ENCODE measurements at places on chromosomes 5 and 9.

DNA sequence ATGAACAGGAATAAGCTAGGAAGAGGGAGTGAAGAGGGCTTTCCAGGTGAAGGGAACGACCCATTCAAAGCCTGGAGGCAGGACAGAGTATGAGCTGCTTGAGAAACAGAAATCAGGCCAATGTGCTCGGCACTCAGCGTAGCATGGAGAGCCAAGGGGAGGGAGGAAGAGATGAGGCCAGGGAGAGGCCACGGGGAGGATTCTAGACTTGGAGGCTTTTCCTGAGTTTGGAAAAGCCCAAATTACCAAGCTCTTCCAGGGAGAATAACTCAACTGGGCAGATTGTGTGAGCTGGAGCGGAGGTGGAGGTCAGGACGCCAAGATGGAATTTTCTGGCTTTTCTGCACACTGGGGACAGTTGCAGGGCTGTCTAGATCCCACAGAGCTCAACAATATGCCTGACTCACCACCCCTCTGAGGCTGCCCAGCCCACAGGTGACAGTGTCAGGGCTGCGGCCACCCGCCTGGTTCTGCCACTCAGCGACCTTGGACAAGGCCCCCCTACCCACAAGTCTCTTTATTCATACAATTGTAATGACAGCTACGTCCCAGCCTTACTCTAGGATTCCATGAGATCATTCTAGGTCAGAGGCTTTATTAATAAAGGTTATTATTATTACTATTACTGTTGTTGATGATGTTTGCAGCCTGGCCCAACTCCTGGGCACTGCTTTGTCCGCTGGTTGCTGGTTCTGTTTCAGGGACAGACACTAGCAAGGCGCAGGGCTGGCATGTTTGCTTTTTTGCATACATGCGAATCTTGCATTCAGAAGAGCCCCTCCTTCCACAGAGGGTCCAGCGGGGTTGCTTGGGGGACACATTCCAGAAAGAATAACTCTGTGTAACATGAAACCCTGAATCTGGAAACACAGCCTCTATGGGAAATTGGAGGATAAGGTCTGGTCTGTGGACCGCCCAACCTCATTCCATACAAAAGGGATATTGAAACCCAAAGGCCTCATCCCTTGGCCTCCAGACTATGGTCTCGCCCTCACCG is 9.4 kb upstream of the LMX1B start:
- DNase-seq, result no peak

DNA sequence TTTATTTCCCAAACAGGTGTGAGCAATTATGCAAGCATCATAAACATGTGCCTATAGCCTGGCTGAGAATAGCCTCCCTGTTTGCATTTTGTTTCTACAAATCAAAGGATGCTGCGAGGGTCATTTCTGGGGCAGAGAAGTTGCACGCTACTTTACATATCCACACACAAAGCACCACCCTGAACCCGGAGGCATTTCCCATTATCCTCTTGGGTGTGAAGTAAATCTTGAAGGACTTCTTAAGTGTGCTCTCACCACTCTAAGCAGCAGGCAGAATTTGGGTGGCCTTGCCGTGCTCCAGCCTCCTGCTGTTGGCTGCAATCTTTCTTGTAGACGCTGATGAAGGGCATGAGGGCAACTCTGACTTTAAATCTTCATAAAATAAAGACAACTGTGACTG is 124.0 kb upstream of the TLE4 start:
- DNase-seq, result no peak

GRCh38 chr5:15463231-15463980 is 36.6 kb upstream of the FBXL7 start:
- DNase-seq, result no peak

DNA sequence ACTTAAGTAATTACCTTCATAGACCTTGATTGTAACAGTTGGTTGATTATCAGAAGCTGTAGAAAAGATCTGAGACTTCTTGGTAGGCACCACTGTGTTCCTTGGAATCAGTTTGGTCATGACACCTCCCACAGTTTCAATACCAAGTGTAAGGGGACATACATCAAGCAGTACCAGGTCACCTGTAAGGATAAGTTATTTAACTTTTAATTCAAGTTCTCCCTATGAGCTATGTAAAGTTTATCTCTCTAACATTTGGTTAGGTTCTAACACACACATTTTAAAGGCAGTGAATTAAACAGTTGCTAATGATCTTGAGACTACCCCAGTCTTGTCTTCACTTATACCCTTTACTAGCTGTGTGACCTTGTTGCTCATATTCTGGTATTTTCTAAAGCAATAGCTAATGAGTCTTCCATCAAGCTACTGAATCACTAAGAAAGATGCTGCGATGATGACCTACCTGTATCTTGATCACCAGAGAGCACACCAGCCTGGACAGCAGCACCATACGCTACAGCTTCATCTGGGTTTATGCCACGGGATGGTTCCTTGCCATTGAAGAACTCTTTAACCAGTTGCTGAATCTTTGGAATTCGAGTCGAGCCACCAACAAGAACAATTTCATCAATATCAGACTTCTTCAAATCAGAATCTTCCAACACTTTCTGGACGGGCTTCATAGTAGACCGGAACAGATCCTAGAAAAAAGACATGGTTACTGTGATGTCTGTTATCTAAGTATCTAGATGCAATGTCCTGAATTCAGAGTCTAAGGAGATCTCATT is 2.8 kb downstream of the HSPA5 start:
- DNase-seq, result no peak

- no peak for DNase-seq
Observed at GRCh38 chr5:134445856-134446818, 34.5 kb upstream of the CDKN2AIPNL start.

- no peak for DNase-seq
Observed at GRCh38 chr9:111458139-111459009, 25.8 kb downstream of the ECPAS start.

- no peak for DNase-seq
Observed at GRCh38 chr9:127524373-127524772, 73.1 kb downstream of the LRSAM1 start.

DNA sequence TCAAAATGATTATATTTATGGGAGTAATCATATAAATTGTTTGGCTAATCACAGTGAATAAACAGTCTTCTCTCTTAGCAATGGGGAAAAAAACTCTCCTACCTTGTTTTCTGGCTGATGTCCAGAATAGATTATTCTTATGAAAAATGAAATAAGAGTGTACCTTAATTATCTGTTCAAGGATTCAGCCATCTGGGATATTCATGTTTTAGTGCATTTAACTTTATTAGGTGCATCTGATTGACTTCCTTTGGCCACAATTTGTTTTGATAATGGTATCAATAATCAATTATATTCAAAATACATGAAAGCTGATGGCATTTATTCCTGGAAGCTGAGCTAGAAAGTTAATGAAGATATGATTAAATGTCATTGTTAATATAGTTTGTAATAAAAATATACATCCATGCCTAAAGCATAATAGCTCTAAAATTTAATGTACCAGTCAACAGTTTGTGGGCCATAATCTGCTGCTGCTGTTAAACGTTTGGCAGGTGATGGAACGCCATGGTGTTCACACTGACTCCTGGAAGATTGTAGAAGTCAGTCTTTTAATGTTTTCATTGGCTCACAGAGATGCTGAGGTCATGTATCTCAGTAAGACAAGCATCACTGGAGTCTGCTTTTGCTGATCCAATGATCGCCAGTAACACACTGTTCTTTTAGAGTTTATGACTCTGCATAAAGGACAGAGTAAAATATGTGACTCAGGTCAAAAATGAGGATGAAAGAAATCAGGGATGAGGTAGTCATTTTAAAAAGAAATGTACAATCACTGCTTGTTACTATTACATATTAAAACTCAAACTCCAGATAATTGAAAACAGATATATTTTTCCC is 105.8 kb downstream of the ISL1 start:
- DNase-seq, result no peak

DNA sequence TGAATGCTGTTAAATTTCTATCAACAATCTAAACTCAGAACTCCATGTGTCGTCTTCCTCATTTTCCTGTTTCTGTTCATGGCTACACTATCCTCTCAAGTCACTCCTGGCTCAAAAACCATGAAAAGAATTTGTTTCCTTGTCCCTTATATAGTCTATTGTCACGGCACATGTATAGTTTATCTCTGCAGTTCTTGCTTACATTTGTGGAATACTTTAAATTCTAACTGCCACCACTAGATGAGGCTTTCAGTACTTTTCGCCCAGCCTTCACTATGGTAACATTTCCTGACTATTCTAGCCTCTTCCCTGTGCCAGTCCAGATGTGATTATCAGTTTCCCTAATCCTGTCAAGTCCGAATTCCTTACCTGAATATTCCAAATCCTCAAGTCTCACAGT is 34.6 kb downstream of the PKD2L2 start:
- no peak for DNase-seq

DNA sequence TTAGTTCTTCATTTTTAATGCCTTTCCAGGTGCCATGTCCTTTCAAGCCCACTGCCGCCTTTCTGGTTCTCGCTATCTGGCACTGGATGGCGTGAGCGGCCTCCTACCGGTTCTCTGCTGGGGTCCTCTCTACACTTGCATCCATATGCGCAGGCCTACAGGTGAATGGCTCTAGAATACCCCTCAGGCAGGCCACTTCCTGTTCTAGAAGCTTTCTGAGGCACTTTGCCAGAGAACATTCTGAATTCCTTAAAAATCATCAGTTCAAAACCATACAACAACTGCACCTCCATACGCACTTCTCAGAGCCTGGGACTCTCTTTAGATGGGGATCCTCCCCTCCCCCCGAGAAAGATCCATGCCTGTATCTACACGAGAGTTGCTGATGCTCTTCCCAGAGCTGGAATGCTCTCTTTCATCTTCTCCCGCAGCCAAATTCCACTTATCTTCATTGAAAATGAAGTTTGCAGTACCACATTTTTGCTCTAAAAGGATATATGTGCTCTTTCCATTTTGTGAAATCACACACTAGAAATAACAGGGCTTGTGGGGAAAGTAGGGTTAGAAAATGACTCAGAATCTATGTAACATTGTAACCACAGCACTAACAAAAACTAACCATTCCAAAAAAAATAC is 1.4 kb upstream of the LHFPL2 start:
- no peak for DNase-seq

DNA sequence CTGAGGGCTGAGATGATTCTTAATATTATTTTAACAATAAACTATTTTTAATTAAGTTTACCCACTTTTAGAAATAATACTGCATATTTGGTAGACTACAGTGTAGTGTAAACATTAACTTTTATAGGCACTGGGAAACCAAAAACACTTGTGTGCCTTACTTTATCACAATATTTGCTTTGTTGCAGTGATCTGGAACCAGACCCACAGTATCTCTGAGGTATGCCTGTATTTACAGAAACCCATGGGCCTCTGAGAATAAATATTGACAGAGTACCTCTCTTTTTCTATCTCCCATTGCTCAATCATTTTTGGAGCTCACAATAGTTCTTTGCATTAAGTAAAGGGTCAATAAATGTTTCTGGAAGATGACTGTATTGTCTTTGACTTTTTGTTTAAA is 73.3 kb downstream of the SLCO4C1 start:
- DNase-seq, result no peak

Measured in activated CD4-positive, alpha-beta T cell treated with anti-CD3 and anti-CD28 coated beads for 4 hours (primary cell).